ENCODE measurements at places on chromosomes 2 and 18. TPM values are rescaled to one million over a fixed set of nuclear protein-coding genes. Genes with fewer than 3 reads are reported as not detected.

DSG2 gene
- total RNA-seq, result 2.3 TPM

OSBPL6 gene
- 11.7 TPM for total RNA-seq

ALK gene
- total RNA-seq, result 8.8 TPM

PROKR1 gene
- total RNA-seq, result 0.26 TPM

PLCD4 gene
- total RNA-seq, result 13.7 TPM

TUBA4B gene
- not detected for total RNA-seq

ATP6V1B1 gene
- total RNA-seq, result 2.6 TPM

ZSCAN30 gene
- total RNA-seq, result 21.0 TPM

ANKRD36C gene
- 75.7 TPM for total RNA-seq

ACMSD gene
- total RNA-seq, result 0.36 TPM

CPLX4 gene
- total RNA-seq, result 0.25 TPM

SLC11A1 gene
- total RNA-seq, result 0.59 TPM

CDCA7 gene
- total RNA-seq, result 27.5 TPM

PTPN18 gene
- total RNA-seq, result 24.1 TPM

CTLA4 gene
- total RNA-seq, result 0.28 TPM

IL36G gene
- total RNA-seq, result not detected

GPR35 gene
- 1.1 TPM for total RNA-seq

THOC1 gene
- total RNA-seq, result 55.1 TPM

SPC25 gene
- total RNA-seq, result not detected

PARD3B gene
- 7.8 TPM for total RNA-seq

ITGAV gene
- 9.9 TPM for total RNA-seq
